Cardiac fibroblast (primary cell): ENCODE measurements at places on chromosomes 5 and 9.
A peak's percentile ranks its signal among the peaks of the same experiment; 100 is the strongest.

DNA sequence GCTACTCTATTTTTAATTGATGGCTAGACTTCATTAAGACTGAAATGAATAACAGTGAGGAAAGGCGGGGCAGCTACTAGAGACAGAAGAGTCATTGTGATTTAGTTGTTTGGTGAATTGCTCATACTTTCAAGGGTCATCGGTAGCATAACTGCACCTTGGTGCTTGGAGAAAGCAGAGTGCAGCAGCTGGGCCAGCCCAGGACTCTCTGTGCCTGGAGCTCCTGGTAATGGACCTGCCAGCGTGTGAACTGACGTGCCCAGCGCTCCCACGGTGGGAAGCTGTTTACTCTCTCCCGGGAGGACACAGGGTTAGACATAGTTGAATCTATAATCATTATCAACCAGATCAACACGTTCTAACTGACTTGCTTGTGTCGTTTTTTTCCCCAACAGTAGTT is 42.9 kb downstream of the LURAP1L start:
- peak; percentile 31 for DNase-seq

DNA sequence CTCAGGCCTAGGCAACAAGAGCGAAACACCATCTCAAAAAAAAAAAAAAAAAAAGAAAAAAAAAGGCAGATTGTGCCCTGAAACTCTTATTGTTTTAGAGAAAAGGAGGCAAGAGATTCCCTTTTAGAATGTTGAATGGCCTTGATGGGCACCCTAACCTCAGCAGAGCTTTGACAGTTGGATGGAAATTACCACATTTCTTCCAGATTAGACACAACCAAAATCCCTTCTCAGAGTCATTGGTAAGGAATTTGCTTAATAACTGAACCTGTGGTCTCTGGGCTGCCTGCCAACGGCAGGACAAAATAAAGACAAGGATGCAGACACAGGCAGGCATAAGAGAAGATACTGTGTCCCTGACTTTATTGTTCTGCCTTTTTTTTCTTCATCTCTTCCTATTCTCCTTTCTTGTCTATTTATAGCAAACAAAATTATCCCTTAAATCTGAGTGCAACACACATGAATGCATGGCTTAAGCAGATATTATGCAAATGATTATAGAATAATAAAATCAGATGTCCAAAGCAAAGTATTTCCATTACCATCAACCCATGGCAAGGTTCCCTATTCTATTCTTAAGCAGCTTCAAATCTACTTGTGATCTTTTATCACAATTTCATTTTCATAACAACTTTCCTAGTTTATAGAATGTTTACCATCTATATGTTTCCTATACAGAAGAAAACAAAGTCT is 37.3 kb upstream of the TRIO start:
- peak; percentile 94 for DNase-seq

DNA sequence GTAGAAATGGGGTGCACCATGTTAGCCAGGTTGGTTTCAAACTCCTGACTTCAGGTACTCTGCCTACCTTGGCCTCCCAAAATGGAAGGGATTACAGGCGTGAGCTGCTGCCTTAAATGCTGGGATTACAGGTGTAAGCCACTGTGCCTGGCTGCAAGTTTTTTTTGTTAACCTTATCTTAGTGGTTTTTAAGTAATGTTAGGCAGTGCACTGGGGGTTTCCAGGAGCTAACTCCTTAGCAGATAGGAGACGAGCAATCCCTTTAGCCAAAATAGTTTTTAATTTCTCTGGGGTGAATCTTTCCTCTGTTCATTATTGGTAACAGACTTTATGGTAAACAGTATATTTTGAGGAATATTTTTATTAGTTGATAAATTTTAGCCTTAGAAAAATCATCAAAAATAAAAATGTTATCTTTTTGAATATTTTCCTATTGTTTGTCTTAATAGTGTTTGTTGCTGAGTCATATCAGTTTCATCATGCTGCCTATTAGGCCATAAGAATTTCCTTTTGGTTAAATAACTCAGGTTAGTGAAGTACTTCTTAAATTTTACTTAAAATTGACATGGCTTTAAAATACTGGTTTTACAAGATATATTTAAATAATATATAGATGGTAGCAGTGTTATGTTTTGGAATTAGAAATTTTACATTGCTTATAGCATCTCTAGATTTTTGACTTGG is 37.9 kb downstream of the LMNB1 start:
- peak; percentile 51 for DNase-seq

GRCh38 chr5:138565100-138565821 is 9.9 kb downstream of the HSPA9 start:
- no peak for DNase-seq

DNA sequence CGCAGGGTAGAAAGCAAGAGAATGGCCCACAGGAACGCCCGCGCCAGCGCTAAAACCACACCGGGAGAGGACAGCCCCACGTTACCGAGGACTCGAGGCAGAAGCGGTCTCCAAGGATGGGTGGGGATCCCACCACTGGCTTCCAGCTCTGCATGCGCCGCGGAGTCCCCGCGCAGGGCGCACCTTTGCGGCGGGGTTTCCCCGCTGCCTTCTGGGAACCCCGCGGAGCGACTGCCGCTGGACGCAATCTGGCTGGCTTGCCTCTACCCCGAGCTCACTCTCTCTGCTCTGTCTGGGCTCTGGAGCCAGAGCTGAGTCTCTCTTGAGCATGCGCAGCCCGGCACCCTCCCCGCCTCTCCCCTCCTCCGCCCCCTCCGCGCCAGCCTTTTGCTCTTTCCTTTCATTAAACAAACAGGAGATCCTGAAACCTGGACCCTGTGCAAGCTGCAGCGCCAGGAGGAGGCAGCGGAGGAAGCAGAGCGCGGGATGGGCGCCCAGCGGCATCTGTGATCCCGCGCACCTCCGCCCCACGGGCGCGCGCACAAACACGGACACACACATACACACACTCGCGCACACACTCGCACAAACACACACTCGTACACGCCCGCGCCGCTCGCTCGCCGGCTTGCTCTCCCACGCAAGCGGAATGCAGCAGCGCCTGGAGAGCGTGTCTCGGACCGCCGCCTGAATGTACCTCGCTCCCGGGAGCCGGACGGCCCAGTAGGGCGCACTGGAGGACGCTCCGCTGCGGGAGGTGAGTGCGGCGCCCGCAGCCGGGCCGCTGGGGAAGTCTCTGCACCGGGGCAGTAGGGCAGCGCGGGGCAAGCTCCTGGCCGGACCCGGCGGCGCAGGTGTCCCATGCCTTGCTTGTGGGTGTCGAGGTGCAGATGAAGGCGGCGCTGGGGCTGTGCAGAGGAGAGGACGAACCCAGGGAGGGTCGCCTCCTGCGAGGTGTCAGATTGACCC is at the start of gene PLPPR1:
TSS of gene PLPPR1 (plus strand) at position 382 of the 969 bp plus-strand sequence.
- peak; percentile 52 for DNase-seq

DNA sequence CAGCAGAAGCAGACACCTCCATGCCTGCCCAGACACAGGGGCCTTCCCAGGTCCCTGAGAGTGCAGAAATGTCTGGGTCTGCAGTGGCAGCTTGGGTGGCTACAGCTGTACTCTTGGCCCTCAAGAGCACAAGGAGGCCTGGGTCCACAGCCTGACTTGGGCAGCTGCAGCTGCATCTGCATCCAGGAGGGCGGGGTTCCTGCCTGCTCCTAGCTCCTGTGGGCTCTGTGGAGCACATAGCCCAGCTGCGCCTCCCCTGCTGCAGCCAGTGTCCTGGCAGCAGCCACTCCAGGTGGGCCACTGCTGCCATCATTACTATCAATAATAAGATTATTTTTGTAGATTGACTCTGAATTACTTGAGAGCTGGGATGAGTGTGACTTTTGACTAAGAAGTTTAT is 162.0 kb upstream of the PTCH1 start:
- DNase-seq, result no peak

GRCh38 chr9:107249131-107249533 is 33.9 kb upstream of the RAD23B start:
- DNase-seq, result no peak
